ENCODE measurements at places on chromosomes 5 and 9. TPM values are rescaled to one million over a fixed set of nuclear protein-coding genes. Genes with fewer than 3 reads are reported as not detected.

The LHX3 gene
- not detected for total RNA-seq

The C9orf57 gene
- total RNA-seq = not detected

The ACOT12 gene
- not detected for total RNA-seq

The FCN1 gene
- not detected for total RNA-seq

The SLC25A51 gene
- total RNA-seq = 33.7 TPM

The ZBTB26 gene
- 3.4 TPM for total RNA-seq

The BTNL8 gene
- total RNA-seq = not detected

The OBP2B gene
- not detected for total RNA-seq

The SLC25A48 gene
- total RNA-seq = not detected

The ORM2 gene
- not detected for total RNA-seq

The SETX gene
- total RNA-seq = 32.7 TPM

The TAF11L10 gene
- total RNA-seq = not detected

The CDC25C gene
- total RNA-seq = 11.1 TPM

The TIMD4 gene
- total RNA-seq = not detected

The SGCD gene
- total RNA-seq = 7.0 TPM

The KIF2A gene
- total RNA-seq = 30.3 TPM

The PDE8B gene
- total RNA-seq = 0.13 TPM

The GALNT10 gene
- total RNA-seq = 12.1 TPM

The TMEM8B gene
- total RNA-seq = 2.3 TPM

The PCDHGA4 gene
- total RNA-seq = 6.0 TPM

The GHR gene
- total RNA-seq = 3.2 TPM

The CATSPER3 gene
- not detected for total RNA-seq

The LAMC3 gene
- total RNA-seq = 3.7 TPM

The DDX4 gene
- total RNA-seq = not detected

The BARHL1 gene
- total RNA-seq = not detected

The ALDH1A1 gene
- 0.13 TPM for total RNA-seq

The FAM193B gene
- total RNA-seq = 77.8 TPM

The HAVCR2 gene
- total RNA-seq = 0.88 TPM

The TERT gene
- not detected for total RNA-seq

The SARDH gene
- total RNA-seq = 6.7 TPM

The F12 gene
- total RNA-seq = 1.0 TPM

The FOXD4L6 gene
- 1.4 TPM for total RNA-seq

The HEMGN gene
- total RNA-seq = not detected

The CENPK gene
- total RNA-seq = 9.6 TPM

The MYMK gene
- total RNA-seq = 1.0 TPM

The PCDHGA8 gene
- 0.65 TPM for total RNA-seq

The PKD2L2 gene
- total RNA-seq = not detected

The SH3PXD2B gene
- 30.8 TPM for total RNA-seq

The CDC20B gene
- total RNA-seq = under 0.01 TPM

The PCDHGA9 gene
- 1.4 TPM for total RNA-seq

The IFNA13 gene
- total RNA-seq = not detected

The SCGB3A2 gene
- total RNA-seq = not detected

The SLC34A3 gene
- not detected for total RNA-seq

The B4GALT1 gene
- total RNA-seq = 80.2 TPM

The KCNT1 gene
- not detected for total RNA-seq

The SPINK4 gene
- total RNA-seq = not detected

The SLC36A2 gene
- not detected for total RNA-seq

The LCN1 gene
- not detected for total RNA-seq

The TSLP gene
- total RNA-seq = 5.8 TPM

The ARL14EPL gene
- total RNA-seq = not detected

The SHOC1 gene
- not detected for total RNA-seq

The FANCC gene
- 11.6 TPM for total RNA-seq

The ANXA2R gene
- 1.4 TPM for total RNA-seq

Data from epithelial cell of alveolus of lung (primary cell).